Endothelial cell (in vitro differentiated cells): ENCODE measurements at places on chromosomes 3 and 15.

DNA sequence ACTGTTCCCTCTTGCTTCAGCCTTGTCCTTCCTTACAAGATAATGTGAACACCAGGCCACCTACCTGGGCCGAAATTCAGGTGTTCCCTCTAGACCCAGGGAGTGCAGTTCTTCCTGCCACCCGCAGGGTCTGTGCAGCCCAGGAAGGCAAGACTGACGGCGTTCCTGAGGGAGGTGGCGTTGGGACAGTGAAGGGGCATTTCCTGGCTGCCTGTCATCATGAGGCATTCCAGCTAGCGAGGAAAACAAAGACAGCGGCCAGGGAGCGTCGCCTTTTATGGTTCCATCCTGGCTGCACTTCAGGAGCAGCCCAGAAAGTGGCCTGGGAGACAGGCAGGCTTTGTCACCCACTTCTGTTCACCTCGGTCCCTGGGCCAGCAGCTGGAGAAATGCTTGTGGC, 84.8 kb upstream of the WNT5A start:
- peaks cover under 1% of the 10 kb centered on the region for H3K27me3 ChIP-seq
- peak; percentile 56 for DNase-seq
- no peaks in the 10 kb centered on the region for H3K36me3 ChIP-seq
- no peak overlapping the region for H3K4me3 ChIP-seq

DNA sequence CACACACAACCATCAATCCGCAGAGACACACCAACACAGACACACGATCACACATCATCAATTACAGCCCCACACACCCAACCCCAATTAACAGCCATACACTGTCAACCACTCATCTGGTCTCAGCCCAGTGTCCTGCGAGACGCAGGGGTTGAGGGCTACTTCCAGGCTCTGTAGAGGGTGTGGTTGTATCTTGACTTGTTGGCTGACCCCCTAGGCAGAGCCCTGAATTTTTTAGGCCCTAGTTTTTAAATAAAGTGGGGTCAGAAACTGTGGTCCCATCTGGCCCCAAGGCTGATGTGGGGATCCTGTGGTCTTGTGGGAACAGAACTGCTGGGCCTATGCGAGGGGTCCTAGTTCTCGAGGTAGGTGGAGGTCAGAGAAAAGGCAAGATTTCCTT, 9.2 kb downstream of the VILL start:
- H3K27me3 ChIP-seq: peaks cover 14% of the 10 kb centered on the region
- peak overlapping the region; percentile 61 for H3K4me3 ChIP-seq
- DNase-seq: no peak
- H3K4me1 ChIP-seq: peaks cover 21% of the 10 kb centered on the region
- peaks cover 21% of the 10 kb centered on the region for H3K36me3 ChIP-seq

DNA sequence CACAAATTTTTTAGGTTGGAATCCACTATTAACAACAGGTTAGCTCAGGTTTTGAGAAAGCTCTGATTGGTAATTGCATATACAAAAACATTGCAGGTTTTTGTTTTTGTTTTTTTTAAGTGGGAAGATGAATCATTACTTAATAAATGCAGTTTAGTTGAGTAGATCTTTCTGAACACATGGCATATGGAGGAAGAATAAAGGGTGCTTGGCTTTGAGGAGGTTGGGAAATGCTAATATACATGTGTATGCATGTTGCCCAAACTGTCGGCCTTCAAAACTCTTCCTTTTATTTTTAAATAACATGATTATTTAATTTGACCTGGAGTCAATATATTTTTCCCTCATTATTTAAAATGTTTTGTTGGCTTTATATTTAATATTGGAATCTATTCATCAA, 32.8 kb downstream of the ZBTB38 start:
- H3K27me3 ChIP-seq: peaks cover 4% of the 10 kb centered on the region
- no peak overlapping the region for H3K27ac ChIP-seq
- peaks cover 10% of the 10 kb centered on the region for H3K4me1 ChIP-seq
- DNase-seq: no peak
- H3K4me3 ChIP-seq: no peak overlapping the region

GRCh38 chr3:171346582-171347300, 113.5 kb downstream of the TNIK start:
- H3K27ac ChIP-seq: no peak overlapping the region
- no peak for DNase-seq
- no peak overlapping the region for H3K4me3 ChIP-seq
- H3K4me1 ChIP-seq: peaks cover 29% of the 10 kb centered on the region
- peaks cover 13% of the 10 kb centered on the region for H3K36me3 ChIP-seq
- H3K27me3 ChIP-seq: peaks cover 4% of the 10 kb centered on the region
